ENCODE measurements at places on chromosomes 12 and 14.

DNA sequence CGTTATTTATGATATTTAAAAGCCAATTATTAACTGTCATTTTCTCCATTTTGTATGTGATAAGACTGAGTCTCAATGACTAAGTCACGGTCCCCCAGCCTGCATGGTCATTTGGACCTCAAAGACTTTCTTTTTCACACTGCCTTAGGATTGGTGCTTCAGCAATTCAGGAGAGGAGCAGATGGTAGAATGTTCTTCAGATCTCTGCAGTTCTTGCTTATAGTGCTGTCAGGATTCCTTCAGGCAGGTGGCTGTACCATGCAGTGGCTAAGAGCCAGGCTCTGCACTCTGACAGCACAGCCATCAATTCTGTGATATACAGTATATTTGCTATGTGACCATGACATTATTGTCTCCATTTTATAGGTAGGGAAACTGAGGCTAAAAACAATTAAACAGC, 18.7 kb downstream of the SSPN start:
- DNase-seq: no peak

- no peak for DNase-seq
These were observed 111.5 kb upstream of the IFNG-AS1 start for GRCh38 chr12:67877727-67878126.

DNA sequence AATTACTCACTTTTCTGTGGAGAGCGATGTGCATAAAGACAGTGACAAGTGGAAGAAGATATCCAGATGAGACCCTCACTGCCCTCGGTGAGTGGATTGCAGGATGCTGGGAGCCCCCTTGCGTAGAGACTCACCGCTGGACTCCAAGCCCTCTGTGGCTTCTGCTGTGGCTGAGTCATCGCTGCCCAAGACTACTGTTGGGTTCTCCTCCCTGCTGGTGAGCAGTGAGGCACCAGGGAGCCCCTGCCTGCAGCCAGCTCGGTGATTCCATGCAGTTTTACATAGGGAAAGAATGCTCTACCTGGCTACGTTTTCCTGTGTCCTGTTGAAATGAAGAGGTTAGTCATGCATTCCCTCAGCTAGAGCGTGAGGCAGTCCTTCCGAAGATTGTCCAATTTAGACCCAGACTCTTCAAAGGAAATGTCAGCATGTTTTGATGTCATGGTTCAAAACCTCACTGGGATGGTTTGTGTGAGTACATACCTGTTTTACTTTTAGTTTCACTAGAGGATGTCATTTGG, 28.2 kb downstream of the TRAF3 start:
- peak; percentile 77 for DNase-seq

GRCh38 chr14:84825481-84826251, 704.3 kb upstream of the FLRT2 start:
- peak; percentile 27 for DNase-seq

GRCh38 chr14:76862546-76863282, 36.5 kb downstream of the LRRC74A start:
- DNase-seq: no peak

GRCh38 chr14:69963966-69964365, 84.8 kb downstream of the SMOC1 start:
- no peak for DNase-seq

DNA sequence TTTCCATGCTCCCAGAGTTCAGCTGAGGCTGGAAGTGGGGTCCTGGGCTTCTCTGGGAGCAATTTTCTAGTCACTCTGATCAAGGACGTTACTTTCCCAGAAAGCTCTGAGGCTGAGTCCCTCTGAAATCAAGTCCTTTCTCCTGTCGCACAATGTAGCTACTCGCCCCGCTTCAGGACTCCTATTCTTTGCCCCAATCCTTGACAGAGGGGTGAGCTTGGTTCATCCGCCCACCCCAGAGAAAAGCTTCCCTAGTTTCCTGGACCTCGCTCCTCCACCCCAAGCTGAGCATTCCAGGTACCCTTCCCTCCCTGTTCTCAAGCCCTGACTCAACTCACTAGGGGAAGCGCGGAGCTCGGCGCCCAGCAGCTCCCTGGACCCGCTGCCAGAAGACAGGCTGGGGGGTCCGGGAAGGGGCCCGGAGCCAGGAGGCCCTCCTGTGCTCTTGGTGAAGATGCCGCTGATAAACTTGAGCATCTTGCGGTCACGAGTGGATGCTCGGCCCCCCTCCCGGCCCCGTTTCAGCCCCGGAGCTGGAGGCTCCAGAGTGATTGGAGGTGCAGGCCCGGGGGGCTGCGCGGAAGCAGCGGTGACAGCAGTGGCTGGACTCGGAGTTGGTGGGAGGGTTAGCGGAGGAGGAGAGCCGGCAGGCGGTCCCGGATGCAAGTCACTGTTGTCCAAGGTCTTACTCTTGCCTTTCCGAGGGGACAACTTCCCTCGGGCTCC, 1.6 kb downstream of the AGAP2 start:
- no peak for DNase-seq

- no peak for DNase-seq
These were observed 5.5 kb upstream of the ITPK1 start for GRCh38 chr14:93121030-93121834.

DNA sequence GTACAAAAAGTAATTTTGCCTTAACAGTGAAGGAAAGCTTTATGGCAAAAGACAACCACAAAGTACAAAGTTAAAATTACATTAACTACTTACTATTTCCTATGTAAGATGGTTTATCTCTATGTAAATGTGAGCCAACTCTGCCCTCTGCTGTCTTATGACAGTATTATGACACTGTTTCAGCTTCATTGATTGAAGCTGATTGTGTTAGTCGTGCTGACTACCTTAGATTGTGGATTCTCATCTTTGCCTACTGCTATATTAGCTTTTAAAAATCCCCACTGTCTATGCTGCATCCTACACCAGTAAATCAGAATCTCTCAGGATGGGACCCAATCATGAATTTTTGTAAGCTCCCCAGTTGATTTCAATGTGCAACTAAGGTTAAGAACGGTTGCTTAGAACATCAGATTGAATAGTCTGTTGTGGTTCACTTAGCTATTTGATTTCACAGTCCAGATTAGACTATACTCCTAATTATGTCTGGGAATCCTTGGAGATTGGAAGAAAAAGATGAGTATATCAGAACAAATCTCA, 12.2 kb upstream of the SPTB start:
- peak; percentile 57 for DNase-seq

- DNase-seq: no peak
These were observed 24.5 kb upstream of the PNMA1 start for GRCh38 chr14:73738518-73739173.

DNA sequence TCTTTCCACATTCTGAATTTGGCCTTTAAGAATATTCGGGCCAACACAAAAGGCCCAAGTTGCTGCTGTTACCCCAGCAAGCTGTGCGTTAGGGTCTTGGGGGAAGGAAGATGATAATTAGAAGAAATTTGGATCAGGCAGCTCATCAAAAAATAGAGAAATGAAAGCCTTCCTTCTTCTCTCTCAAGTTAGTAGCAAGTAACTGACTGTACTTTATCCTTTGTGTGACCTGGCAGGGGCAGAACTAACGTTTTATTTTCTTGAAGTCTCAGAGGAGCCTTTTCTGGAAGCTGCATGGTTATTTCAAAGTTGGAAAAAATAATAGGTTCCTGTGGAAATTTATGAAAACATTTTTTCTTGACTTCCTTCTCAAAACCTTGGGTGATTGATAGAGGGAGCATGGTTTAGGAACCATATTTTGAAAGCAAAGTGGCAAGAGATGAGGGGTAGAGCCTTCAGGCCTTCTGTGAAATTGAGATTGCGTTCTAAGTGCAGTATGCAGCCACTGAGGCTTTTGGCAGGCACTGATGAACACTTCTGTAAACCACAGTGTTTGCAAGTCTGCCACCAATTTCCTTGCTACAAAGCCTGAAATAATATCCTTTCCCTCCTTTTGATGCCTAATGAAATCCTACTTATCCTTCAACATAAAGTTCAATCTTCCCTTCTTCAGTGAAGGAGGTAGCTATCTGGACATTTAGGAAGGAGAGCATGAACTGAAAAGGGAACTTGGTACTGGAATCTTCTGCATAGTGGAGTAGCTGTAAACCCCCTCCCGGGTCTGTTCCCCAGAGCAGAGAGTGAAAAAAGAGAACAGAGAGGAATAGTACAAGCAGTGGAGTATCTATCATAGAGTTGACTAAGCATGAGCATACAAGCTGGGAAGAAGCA, 123.2 kb downstream of the FGD4 start:
- DNase-seq: no peak

DNA sequence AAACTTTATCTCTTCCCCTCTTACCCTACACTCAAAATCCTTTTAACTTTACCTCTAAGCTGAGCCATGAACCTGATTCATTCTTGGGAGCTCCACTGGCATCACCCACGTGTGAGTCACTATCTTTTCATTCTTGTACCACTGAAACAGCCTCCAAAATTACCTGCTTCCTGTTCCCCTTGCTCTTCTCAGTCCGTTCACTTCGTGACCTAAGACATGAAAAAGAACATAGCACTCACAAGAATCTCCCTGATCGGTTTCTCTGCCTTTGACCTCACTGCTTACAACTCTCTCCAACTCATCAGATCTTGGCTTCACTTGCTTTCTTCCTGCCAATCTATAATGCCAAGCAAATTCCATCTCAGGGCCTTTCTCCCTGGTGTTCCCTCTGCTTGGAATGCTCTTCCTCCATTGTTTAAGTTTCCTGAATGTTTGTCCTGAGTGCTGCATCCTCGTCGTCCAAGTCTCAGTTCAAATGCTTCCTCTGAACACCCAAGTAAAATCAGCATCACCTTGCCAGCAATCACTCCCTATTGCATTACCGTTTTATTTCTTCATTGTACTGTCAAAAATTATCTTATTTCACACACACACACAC, 9.2 kb downstream of the GLIPR1 start:
- DNase-seq: peak; percentile 73

DNA sequence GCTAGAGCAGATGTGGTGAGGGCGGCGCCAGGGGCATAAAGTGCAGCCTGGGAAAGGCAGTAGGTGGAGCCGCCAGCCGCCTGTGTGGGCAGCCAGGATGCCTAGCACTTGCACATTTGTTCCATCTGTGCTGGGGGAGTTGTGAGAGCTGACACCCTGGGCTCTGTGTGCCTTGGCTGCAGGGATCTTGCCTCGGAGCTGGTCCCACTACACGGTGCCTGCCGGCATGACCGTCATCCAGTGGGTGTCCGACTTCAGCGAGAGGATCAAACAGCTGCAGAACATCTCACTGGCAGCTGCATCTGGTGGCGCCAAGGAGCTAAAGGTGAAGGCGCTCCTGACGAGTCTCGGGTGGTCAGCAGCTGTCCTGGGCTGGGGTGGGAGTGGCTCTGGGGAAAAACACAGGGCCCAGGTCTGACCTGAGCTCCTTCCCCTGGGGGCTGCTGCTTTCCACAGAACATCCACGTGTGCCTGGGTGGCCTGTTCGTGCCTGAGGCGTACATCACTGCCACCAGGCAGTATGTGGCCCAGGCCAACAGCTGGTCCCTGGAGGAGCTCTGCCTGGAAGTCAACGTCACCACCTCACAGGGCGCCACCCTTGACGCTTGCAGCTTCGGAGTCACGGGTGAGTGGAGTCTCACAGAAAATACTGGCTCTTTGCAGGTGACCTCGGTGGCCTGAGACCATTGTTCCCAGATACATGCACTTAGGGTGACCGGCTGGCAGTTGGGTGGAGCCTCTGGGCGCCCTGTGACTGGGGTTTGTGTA, 37.4 kb downstream of the HSP90AA1 start:
- no peak for DNase-seq

DNA sequence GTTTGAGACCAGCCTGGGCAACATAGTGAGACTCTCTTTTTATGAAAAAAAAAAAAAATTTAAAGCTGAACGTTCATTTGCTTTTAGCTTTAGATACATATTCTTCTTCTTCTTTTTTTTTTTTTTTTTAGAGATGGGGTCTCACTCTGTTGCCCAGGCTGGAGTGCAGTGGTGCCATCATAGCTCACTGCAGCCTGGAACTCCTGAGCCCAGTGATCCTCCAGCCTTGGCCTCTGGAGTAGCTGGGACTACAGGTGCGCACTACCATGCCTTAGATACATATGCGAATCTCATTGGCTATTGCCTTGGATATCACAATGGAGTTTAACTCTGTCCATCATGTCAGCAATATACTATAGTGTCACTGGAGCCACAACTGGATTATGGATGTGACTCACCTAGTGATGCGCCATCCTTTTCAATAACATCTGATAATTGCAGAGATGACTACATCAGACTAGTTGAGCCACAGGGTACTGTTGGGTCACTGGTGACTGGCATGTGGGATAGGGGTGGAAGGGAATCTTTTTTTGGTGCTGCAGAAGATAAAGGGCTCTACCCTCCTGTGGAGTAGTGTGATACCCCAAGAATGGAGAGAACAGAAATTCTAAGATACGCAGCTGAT, 2.7 kb upstream of the ADIPOR2 start:
- no peak for DNase-seq

GRCh38 chr14:58331111-58331510, 32.8 kb downstream of the ARID4A start:
- DNase-seq: peak; percentile 90

DNA sequence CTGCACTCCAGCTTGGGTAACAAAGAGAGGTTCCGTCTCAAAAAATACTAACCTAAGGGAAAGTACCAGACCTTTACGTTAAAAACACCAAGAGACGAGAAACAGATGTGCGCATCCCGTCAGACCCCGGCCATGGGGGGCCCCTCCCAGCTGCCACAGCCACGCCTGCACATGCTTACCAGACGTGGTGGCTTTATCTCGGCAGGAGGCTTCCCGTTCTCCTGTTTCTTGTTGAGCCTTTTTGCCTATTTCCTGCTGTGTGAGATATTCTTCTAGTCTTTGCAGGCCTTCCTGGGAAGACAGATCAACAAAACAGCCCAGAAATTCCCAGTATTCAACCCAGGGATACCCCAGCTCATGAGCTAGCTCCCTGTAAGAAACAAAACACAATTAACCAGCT, 23.6 kb downstream of the PGAM5 start:
- DNase-seq: no peak

GRCh38 chr12:53712059-53712643, 15.1 kb downstream of the CALCOCO1 start:
- peak; percentile 24 for DNase-seq

- no peak for DNase-seq
These were observed 8.1 kb downstream of the TXNRD1 start for GRCh38 chr12:104223712-104224111.

DNA sequence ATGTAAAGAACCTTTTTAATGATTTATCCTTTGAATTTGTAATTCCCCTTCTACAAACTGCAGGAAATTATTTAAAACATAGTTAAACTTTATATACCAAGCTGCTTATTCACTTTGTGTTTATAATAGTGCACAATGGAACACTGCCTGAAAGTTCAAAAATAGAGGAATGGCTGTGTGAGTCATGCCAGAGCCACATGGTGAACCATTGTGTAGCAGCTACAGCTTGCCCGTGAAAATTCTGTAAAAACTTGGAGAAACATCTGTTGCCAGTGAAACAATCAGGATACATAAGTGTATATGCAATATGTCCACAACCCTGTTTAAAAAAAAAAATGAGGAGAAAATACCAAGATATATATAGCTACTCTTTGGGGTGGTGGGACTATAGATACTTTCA, 59.5 kb downstream of the VEZT start:
- no peak for DNase-seq

DNA sequence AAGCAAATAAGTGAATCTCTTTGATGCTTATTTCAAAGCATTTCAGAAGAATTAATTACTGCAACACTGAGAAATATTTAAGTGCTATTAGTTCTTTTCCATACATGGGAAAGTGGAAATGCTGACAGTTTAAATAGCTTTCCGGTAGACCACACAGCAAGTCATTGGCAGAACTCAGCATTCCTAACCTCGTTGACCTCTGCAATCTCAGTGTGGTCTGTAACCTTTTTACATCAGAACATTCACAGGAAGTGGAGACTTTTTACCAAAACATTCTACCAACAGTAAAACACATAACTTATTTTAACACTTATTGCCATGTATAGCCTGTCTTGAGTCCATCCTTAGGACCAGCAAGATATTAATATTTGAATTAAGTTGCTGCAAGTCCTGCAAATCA, 249.5 kb upstream of the DCN start:
- DNase-seq: no peak

Data from ACHN (cell line).